PC-3 (cell line): ENCODE measurements at places on chromosomes 11 and 22.

GRCh38 chr11:65224930-65225278 is 36.9 kb upstream of the POLA2 start:
- DNase-seq = peak; percentile 78

DNA sequence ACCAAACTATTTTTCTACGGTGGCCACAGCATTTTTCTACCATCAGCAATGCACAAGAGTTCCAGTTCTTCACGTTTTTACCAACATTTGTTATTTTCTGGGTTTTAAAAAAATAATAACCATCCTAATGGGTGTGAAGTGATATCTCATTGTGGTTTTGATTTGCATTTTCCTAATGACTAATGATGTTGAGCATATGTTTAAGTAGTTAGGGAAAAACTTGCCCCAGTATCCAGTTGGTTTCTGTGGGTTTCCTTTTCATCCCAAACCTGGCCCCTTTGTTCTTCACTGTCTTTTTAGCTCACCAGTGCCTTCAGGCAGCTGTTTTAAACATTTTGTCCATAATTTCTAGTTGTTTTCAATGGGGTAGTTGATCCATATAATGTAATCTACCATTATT is 14.7 kb upstream of the PTS start:
- DNase-seq = no peak

DNA sequence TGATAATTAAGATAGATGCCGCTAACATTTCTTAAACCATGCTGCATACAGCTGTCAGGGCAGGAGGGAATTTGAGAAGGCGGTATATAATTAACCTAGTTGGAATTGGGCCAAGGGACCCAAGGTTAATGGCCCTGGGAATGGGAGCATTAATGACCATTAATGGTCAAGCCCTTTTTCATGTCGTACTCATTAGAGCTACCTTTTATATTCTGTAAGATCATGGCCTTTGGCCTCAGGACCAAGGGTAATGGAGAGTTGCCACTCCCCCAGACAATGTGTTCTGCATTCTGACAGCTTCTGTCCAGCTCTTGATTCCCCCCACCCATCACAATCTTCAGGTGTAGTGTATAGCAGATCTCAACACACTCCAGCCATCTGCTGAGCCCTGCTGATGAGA is 111.6 kb downstream of the NTM start:
- DNase-seq = no peak

GRCh38 chr11:127994736-127995135 is 592.6 kb downstream of the ETS1 start:
- DNase-seq = peak; percentile 19

GRCh38 chr11:106917973-106918372 is 100.3 kb downstream of the GUCY1A2 start:
- DNase-seq = peak; percentile 65

- peak; percentile 53 for DNase-seq
Observed at GRCh38 chr11:102683277-102683676, 22.3 kb downstream of the MMP27 start.

GRCh38 chr11:68469122-68469521 is 8.6 kb downstream of the PPP6R3 start:
- no peak for DNase-seq

GRCh38 chr11:106087815-106088435 is 10.5 kb downstream of the AASDHPPT start:
- DNase-seq = peak; percentile 83

DNA sequence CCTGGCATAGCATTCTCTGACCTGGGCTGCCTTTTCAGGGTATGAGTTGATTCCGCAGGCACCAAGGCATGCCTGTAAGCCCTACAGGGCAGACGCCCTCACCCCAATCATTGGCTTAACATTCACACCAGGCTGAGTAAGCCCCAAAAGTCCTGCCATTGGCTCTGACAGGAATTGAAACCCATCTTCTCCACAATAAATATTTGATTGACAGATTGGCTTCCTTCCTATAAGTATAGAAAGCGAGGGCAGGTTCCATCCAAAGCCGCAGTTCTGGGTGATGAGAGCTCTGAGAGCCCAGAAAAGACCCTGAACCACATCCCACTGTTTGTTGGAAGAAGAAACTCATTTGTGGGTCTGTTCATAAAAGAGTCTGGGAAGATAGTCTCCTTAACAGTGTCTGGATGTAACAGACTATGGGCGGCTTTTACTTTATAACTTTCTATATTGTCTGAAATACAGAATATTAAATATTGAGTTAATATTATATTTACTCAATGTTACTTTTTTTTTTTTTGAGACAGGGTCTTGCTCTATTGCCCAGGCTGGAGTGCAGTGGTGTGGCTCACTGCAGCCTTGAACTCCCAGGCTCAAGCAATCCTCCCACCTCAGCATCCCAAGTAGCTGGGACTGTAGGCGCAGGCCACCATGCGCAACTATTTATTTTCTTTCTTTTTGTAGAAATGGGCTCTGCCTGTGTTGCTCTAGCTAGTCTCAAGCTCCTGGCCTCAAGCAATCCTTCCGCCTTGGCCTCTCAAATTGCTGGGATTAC is 46.8 kb downstream of the FAM83F start:
- no peak for DNase-seq

DNA sequence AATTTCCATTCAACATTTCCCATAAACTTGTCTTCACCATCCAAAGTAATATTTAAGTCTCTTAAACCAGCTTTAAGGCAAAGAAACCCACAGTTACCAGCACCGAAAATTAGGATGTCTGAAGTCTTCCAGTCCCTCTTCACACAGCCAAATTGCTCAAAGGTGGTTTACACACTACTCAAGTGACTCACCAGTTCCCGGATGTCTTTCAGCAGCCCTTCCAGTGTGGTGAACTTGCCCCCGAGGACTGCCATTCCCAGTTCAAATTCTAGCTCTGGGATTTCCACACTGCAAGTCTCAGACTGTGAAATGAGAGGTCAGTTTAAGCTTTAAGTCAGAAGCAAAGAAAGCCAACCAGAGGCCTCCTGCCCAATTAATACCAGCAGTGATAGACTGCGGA is 5.1 kb downstream of the ZPR1 start:
- DNase-seq = peak; percentile 73

- DNase-seq = no peak
Observed at GRCh38 chr22:40976866-40977700, 25.9 kb downstream of the RBX1 start.

DNA sequence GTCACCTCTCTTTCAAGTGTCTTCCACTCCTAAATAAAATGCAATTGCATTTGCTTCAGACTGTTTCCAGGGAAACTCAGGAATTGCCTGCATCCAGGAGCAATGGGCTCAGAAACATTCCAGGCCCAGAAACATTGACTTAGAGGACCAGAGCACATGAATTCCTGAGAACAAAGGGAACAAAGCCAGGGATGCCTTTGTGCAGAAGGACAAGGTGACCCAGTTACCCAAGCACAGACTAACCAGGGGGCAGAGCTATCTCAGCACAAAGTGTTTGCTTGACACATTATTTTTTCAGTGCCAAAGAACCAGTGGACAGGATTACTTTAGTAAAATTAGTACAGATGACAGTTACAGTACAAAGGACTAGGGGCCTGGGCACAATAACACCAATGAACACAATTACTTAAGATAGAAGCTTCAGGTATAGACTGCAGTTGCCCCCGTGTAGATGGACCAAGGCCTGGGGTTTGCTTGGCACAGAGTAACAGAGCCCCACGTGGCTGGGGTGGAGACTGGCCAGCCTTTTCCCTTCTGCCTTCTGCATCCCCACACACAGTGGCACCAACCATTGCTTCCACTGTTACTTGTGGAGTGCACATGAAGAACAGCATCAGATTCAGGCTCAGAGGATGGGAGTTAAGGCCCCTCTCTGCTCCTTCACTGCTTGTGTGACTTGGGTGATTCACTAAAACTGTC is 500.8 kb downstream of the INSC start:
- no peak for DNase-seq

- DNase-seq = no peak
Observed at GRCh38 chr11:131841028-131841427, 470.6 kb downstream of the NTM start.

- DNase-seq = no peak
Observed at GRCh38 chr11:100294748-100295147, 392.3 kb upstream of the ARHGAP42 start.

DNA sequence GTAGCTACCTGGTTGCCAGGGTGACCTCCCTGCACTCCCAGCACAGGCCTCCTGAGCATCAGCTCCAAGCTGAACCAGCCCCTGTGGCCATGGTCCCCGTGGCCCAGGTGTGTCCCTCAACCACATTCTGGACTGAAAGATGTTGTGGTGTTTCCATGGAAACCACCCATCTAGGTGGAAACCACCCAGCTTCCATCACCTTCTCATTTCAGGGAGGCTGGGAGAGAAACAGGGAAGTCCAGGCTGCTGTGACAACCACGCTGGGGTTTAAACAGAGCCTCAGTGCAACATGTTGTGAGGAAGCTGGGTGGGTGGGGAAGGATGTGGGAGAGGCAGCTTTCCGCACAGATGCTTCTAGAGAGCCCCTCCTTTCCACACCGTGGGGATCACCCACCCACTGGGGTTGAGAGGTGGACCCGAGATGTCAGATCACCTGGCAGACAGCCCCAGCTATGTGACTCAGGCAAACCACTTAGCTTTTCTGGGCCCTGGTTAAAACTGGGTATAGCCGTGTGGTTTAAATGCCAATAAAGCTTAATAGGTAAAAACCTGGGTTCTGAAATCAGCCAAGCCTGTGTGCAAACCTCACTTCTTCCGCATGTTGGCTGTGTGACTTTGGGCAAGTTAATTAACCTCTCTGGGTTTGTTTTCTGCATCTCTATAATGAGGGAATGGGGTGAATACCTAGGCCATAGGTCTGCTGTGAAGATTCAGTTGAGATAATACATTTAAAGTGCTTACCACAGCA is 46.4 kb downstream of the CD82 start:
- no peak for DNase-seq

DNA sequence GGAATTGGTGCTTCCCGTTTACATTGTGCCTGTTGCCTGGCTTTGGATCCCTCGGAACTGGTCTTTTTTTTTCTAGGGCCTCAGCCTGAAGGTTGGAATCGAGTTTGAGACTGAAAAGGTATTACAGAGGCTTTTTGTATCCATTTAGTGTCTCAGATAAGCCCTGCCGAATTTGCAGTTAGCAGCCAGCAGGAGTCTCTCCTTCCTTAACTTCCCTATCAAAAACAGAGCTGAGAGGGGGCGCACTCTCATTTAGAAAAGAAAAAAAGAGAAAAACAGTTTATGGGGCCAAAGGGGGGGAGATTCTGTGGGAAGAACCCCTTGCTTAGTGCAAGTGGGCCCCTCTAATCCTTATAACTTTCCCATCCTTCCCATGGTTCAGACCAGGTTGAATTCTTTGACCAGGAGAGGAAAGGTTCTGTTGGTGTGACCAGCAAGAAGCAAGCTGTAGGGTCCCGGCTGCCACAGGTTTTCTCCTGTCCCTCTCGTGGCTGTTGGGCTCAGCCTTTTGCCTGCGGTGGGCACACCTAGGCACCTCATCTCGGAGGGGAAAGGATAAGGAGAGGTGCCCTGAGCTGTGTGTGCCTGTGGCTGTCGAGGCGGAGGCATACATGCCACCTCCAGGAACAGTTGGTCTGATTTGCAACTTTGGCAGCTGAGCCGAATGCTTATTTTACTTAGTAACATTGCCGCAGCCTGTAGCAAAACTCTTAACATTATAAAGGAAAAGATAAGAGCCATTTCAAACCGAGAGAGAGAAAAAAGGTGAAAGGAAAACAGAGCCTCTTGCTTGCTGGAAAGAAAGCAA is 565.0 kb upstream of the CNTN5 start:
- peak; percentile 32 for DNase-seq

- DNase-seq = no peak
Observed at GRCh38 chr22:41979423-41980250, 10.4 kb downstream of the SEPTIN3 start.

DNA sequence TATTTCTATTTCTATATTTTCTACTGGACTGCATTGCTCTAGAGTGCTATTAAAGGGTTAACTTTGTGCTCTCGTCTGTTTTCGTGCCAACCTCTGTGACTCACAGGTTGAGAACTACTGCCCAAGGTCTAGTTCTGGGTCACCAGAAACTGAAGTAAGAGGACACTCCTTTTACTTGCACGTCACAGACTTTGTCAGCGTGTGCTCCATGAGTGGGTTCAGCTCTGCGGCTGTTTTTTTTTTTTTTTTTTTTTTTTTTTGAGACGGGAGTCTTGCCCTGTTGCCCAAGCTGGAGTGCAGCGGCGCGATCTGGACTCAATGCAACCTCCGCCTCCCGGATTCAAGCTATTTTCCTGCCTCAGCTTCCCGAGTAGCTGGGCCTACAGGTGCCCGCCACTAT is 49.8 kb downstream of the CLMP start:
- peak; percentile 94 for DNase-seq
